ENCODE measurements at places on chromosomes 3 and 15.

- no peak for DNase-seq
These were observed 204.9 kb downstream of the CNTN4 start for GRCh38 chr3:2303566-2303965.

DNA sequence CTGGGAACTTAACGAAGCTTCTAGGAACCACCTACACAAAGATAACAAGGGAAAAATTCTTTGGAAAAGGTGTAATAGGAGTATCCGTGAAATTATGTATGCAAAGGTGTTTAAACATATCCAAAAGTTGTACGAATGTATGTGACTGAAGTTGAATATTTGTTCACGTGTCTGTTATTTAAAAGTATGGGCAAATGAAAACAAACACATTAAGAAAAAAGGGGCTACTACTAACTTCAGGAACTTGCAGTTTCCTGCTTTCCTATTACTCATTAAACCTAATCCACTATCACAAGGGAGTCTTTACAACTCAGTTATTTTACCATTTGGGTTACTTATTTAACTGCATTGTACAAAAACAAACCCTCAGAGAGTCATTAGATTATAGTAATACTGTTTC, 33.9 kb upstream of the GRAMD1C start:
- no peak for DNase-seq

- DNase-seq, result no peak
These were observed 205.6 kb downstream of the TBC1D2B start for GRCh38 chr15:77871852-77872371.

DNA sequence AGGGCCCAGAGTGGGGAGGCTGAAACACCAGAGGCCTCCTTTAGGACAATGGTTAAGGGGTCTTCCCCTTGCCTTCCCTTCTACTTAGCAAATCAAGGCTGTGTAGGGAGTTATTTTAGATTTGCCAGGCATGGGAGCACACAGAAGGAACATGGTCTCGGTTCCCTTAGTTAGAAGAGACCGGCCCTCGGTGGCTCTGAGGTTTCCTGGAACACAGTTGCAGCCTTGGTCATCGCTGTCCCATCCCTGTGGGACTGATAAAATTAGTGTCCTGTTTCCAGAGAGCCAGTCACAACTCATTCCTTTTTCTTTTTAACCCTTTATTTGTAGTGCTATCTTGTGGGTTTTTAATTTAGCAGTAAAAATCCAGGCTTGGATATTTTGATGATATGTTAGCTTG, 81.4 kb downstream of the CRTC3 start:
- no peak for DNase-seq

GRCh38 chr15:46420990-46421389, 786.2 kb downstream of the SQOR start:
- DNase-seq, result no peak

GRCh38 chr3:124847051-124847450, 40.1 kb downstream of the ITGB5 start:
- no peak for DNase-seq

Data from BE2C (cell line).